ENCODE measurements at places on chromosomes 3 and 15.
A peak's percentile ranks its signal among the peaks of the same experiment; 100 is the strongest.

- peak; percentile 25 for DNase-seq
Observed at GRCh38 chr15:63503739-63504246, 600 bp upstream of the USP3 start.

GRCh38 chr3:105564546-105565288, 198.0 kb downstream of the ALCAM start:
- DNase-seq, result no peak

GRCh38 chr3:186307594-186308221, 54.3 kb downstream of the DGKG start:
- no peak for DNase-seq

DNA sequence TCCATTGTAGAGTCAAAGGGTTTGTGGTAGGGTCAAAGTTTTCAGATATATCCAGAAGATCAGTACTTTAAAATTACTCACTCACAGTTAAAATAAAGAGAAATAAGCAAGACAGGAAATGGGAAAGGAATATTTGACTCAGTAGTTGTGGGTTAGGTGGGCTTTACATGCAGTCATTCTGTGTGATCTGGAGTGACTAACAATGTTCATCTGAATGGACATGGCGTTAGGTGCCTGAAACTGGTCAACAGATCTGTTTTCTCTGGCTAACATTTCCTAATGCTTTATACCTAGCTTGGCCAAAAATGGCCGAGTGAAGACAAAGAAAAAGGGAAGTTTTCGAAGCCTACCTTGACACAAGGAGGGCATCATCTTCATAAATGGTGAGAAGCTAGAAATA, 133.4 kb upstream of the SATB1 start:
- no peak for DNase-seq

GRCh38 chr3:42262525-42262924, 3.5 kb downstream of the CCK start:
- DNase-seq, result no peak

- no peak for DNase-seq
Observed at GRCh38 chr15:79185199-79185598, 94.6 kb upstream of the RASGRF1 start.

DNA sequence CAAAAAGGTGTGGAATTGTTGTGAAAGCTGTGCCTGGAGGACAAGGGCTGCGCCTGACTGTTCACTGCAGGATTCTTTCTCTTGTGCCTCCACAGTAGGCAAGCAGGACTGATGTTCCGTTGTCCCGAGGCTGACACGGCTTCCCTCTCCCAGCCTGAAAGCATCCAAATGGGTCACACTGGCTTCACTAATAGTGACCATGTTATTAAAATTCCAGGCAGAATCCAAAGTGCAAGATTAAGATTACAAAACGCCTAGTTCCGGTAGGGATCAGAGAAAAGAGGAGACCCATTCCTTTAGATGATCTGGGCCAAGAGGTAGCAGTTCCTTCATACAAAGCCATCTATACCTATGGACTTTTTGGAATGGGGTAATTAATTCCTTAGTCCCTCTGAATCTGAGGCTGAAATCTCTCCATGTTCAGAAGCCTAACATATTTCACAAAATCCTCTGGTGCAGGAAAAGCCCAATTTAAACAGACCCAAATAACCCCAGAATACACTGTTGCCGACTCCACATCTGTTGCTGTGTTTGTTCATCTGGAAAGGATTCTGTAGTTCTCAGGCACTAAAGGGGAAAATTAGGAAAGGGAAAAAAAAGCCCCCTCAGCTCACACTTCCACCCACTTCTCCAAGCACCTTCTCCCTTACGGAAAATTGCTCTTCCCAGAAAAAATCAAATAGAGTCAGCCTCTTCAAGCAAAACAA, 145.9 kb downstream of the RORA start:
- no peak for DNase-seq

- DNase-seq, result no peak
Observed at GRCh38 chr15:49031804-49032203, 14.4 kb downstream of the SECISBP2L start.

DNA sequence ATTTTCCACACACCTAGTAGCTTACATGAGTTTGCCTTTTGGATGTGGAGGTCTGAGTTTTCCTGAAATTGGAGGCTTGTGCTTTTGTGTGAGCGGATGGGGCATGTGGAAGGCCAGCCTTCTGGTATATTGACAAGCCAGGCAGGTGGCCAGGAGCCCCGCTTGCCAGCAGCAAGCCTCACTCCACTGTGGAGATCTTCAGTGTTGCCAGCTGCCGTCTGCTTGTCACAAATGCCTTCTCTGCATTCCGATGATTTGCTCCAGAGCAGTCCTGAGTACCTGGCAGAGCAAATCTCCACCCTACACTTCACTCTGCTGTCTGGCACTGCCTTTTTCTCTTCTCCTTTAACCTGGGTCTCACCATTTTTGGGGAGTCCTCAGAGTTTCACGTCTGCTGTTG, 29.1 kb upstream of the CHST2 start:
- no peak for DNase-seq

DNA sequence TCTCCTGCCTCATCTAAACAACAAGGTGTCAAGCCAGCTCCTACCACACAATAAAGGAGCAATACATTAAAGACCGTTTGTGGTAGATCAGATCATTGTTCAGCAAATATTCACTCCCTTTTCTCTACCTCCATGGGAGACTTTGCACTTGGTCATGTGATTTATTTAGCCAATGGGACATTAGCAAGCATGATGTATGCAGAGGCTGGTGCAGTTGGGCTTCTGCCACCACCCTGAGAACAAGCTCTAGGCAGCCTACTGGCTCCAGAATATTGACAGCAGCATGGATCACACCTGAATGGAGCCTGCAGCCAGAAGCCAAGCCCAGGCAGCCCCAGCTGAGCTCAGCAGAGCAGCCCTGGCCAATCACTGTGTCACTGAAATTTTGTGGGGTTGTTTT, 99.4 kb upstream of the UBE2E2 start:
- DNase-seq, result no peak

DNA sequence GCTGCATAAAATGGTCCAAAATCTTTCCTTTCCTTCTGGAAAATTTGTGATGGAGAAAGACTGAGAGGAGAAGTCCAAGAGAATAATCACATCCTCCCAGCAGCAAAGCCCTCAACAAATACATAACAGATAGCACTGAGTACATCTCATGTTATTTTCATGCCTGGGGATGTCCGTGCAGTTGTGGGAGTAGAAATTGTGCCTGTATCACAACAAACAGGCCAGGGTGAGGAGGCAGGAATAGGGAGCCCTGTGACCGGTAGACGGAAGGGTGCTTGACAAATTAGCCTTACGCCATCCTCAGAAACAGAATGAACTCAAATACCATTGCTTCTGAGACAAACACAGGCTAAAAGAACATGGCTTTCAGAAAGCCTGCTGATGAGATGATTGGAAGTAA, 333.2 kb upstream of the UMPS start:
- DNase-seq, result no peak

DNA sequence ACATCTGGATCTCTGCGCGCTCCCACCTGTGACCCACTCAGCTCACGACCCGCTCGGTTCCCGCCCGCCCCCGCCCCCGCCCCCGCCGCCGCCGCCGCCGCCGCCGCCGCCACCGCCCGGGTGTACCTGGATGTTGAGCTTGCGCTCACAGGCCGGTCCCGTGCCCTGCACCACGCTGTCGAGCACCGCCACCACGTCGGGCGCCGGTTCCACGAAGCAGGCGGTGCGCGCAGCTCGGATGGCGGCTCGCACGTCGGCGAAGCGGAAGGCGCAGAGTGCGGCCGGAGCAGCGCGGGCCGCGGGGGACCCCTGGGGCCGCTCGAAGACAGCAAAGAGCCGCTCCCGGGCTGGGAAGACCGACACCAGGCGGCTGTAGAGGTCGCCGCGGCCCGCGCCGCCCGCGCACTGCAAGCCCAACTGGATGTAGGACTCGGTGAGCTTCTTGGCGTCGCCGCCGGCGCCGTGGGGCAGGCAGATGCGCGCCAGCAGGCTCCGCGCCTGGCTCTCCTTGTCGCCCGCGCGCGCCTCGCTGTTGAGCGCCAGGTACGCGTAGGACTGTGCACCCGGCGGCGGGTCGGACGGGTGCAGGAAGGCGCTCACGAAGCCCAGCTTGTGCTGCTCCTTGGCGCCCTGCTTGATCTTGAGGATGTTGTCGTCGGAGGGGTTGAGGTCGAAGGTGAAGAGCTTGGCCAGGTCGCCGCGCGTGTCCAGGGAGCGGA, 1.1 kb downstream of the PLXND1 start:
- DNase-seq, result no peak

- no peak for DNase-seq
Observed at GRCh38 chr15:58203537-58203936, 65.4 kb downstream of the AQP9 start.

DNA sequence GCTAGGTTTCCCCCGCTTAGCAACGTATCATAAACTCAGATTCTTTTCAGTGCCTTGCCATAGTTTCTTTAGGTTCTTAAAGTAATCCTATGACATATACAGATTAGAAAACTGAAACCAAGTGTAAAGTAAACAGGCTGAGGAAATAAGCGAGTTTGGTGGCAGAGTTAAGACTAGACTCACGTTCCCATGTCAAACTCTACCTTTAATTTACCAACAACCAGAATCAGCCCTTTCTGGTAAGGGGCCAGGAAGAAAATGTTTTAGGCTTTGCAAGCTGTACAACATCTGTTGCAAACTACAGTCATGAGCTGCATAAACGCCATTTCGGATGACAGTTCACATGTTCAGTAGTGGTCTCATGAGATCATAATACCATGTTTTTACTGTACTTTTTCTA, 128.0 kb upstream of the PRICKLE2 start:
- DNase-seq, result no peak

DNA sequence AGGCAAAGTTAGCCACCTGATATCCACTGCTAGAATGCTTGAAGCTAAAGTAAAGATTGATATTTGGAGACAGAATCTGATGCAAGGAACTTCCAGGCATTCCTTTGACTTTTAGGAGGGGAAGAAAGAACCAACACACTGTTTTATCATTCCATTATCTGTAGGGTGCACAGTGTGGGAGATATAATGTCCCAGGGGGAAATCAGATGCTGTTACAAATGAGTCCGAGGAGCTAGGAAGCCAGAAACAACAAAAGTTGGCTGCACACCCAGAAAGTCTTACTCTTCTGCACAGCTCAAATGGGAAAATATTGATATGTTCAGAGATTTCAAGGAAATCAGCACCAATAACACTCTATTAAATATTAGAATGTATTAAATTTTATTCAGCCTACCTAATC, 113.6 kb upstream of the ROBO1 start:
- no peak for DNase-seq

GRCh38 chr3:12506201-12506709, 22.0 kb downstream of the TSEN2 start:
- no peak for DNase-seq

- no peak for DNase-seq
Observed at GRCh38 chr15:73210630-73211029, 158.1 kb downstream of the HCN4 start.

DNA sequence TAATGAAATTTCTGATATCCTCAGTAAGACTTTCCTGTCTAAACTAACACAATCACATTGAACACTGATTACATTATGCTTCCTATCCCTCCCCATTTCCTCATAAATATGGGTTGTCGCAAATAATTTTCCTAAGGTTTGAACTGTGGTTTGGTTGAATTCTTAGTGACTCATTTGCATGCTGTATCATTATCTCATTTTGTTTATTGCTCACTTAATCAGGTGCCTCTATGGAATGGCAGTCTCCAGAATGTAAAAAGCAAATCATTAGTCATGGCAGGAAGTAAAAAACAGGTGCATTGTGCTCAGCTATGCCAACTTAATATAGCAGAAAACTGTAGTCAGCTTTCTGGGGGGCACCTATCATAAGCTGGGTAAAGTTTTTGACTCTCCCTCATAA, 216.0 kb upstream of the ZBTB20 start:
- DNase-seq, result no peak

- DNase-seq, result no peak
Observed at GRCh38 chr3:126706631-126707030, 2.6 kb downstream of the CHCHD6 start.

All from SHP77 treated with DMSO at 0.1 percent for 48 hours (cell line).